Right ventricle myocardium superior (tissue), 1 donor: ENCODE measurements at places on chromosomes 6 and 20. TPM values are rescaled to one million over a fixed set of nuclear protein-coding genes. Genes with fewer than 3 reads are reported as not detected.

Gene EYA2
- 0.65 TPM for total RNA-seq

Gene PXT1
- 0.13 TPM for total RNA-seq

Gene MEI4
- 0.73 TPM for total RNA-seq

Gene FGD2
- total RNA-seq: 5.7 TPM

Gene FKBP1C
- total RNA-seq: 0.40 TPM

Gene SAMD3
- 0.19 TPM for total RNA-seq

Gene TSPYL1
- 70.3 TPM for total RNA-seq

Gene OPN5
- total RNA-seq: not detected

Gene HLA-DPB1
- total RNA-seq: 29.8 TPM

Gene MUC22
- total RNA-seq: 0.19 TPM

Gene PRDM1
- total RNA-seq: 1.1 TPM

Gene GATA5
- 1.7 TPM for total RNA-seq

Gene WFDC5
- total RNA-seq: not detected

Gene RAB44
- total RNA-seq: not detected

Gene SIRPG
- not detected for total RNA-seq

Gene NKAPL
- total RNA-seq: 5.1 TPM

Gene PRSS16
- not detected for total RNA-seq

Gene TREM1
- 0.67 TPM for total RNA-seq

Gene HMGCLL1
- total RNA-seq: 2.0 TPM

Gene FLRT3
- total RNA-seq: 0.05 TPM

Gene SLC17A3
- not detected for total RNA-seq

Gene TFAP2D
- total RNA-seq: not detected

Gene TNNC2
- 0.43 TPM for total RNA-seq

Gene TCFL5
- 6.1 TPM for total RNA-seq

Gene PRICKLE4
- 4.0 TPM for total RNA-seq

Gene MAS1
- total RNA-seq: not detected

Gene NRSN2
- total RNA-seq: 14.5 TPM

Gene ZNF831
- total RNA-seq: 0.08 TPM
